ENCODE measurements at places on chromosomes 11 and 22. TPM values are rescaled to one million over a fixed set of nuclear protein-coding genes. Genes with fewer than 3 reads are reported as not detected.

DNA sequence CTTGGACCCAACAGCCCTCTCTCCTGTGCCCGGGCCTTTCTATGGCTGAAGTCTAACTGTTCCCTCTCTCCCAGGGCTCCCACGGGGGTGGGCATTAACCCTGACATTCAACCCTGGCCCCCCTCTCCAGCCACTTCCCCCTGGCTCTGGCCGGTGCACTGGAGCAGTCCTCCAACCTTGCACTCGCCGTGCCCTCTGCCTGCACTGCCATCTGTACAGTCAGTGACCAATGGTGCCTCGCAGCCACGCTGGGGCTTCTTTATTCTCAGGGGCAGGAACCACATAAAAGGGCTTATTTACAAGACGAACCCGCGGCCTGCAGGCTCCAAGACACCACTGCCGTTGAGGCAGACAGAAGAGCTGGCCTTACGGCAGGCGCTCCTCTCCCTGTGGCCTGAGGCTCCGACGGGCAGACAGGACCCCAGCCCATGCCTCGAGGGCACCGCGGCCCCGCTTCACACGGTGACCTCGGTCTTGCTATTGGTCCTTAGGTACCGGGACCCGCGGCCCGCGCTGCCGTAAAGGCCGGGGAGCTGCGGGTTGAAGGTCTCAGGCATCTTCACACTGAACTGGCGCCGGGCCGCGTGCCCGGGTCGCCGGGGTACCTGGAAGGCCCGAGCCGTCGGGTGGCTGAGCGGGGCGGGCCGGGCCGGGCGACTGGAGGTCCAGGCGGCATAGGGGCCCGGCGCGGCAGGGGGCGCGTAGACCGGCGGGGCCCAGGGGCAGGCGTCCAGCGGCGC, 5.4 kb downstream of the SHISA8 start:
- DNase-seq = no peak

- no peak for DNase-seq
Measured at GRCh38 chr22:37311761-37312312, 29.5 kb downstream of the CYTH4 start.

Gene PICK1
- 26.6 TPM for polyA plus RNA-seq

GRCh38 chr11:61696602-61697001, 16.4 kb downstream of the DAGLA start:
- DNase-seq = no peak

DNA sequence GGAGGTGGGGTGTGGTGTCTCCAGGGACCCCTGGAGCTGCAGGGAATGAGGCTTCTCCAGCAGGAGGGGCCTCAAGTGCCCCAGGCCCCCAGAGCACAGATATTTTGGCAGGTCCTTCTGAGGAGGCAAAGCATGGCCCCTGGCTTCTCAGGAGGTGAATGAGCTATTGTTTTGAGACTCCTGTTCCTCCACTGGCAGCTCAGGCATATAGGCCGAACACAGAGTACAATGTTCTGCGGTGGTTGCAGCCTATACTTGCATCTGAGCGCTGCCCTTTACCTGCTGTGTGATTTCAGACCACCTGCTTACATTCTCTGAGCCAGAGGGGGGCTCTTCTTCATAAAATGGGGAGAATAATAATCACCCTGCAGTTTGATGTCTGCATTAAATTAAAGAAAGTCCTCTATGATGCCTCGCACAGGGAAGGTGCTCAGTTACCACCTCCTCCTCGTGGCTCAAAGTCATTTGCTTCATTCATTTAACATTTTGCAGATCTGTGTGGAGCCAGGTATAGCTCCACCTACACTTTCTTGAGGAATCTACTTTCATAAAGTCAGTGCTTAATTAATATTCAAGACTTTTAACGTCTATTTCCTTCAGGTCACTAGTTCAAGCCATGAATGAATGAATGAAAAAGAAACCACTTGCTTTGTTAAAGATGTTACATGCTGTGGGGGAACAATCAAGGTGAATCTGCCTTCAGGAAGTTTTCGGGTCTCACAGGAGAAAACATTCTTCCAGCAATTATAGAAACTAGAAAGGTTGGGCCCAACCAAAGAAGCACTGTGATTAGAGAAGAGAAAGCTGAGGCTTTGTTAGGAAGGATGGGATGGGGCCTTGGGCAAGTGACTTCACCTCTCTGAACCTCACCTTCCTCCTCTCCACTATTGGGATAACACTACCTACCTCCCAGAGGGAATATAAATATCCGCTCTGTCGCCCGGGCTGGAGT, 68.4 kb downstream of the ADAMTS15 start:
- no peak for DNase-seq

Gene TRIM49
- not detected for polyA plus RNA-seq

Measured in right renal cortex interstitium (tissue), 3 donors.